ENCODE measurements at places on chromosomes 3 and 15.

- peak; percentile 19 for DNase-seq
These were observed 316.2 kb upstream of the UMPS start for GRCh38 chr3:124413989-124414598.

- DNase-seq = no peak
These were observed 28.0 kb upstream of the MNS1 start for GRCh38 chr15:56492791-56493555.

DNA sequence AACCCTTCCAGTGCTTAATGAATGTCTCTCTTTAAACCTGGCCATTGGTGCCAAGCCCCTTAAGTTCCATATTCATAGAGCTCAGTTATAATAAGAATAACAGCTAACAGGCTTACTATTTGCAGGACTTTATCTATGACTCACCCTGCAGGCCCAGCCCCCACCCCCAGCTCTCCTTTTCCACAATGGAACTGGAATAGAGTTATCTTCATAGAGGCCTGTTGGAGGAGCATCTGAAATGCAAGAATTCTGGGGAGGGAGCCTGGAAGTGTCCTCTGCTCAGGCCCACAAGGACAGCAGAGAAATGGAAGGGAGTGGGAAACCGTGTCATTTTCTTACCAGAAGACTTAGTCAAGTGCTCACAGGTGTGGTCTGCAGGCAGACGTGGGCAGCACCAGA, 52.8 kb downstream of the SEMA5B start:
- no peak for DNase-seq

DNA sequence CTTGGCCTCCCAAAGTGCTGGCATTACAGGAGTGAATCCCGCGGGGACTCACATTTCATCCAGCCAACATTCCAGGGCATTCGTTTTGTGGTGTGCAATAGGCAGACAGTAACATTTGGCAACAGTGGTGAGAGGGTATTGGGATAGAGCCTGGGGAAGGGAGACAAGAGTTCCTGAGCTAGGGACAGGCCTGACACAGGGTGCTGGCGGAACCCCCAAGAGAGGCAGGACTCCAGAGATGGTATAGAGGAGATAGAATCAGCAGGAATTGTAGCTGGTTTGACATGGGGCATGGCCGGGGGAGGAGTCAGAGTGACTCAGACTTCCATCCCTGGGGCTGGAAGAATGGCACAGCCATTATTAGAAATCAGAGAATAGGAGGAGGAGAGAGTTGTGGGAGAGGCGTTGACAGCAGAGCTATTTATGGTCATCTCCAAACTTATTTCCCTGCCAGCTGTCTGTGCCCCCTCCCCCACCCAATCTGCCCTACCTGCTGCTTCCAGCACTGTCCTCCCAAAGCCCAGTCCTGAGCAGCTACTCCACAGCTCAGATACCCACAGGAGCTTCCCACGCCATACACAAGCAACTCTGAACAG, 4.4 kb upstream of the IDH2 start:
- DNase-seq = no peak

GRCh38 chr3:140198242-140198641, 263.3 kb downstream of the CLSTN2 start:
- DNase-seq = no peak

DNA sequence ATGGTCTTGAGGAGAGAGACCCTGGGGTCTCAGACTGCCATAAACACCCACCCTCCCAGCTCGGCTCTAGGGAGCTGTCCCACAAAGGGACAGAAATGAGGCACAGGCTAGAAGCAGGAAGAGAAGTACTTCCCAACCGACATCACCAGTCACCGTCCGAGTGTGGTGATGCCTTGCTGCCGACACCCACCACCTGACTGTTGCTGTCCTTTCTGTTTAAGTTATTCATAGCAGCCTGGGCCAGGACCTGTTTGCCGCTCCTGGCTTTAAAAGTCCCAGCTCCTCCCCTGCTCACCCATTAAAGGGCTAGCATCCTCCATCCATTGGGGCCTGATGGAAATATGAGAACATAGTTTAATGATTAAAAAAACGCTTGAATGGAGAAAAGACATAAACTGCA, 13.2 kb upstream of the SPG11 start:
- no peak for DNase-seq

DNA sequence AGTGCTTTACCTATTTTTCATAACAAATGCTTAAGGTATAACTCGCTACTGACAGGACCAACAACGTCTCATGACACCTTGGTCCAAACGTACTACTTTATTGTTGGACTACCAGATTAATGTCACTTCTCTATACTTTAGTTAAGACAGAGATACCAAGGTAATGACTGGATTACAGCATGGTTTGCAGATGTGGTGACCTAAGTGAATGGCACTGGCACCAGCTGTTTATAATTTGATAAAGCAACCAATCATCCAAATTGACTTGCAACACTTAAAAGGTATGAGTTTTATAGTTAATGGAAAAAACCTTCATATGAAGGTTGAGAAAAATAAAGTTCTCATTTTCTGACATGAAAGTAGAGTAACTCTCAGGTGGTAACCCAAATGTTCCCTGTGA, 209.0 kb downstream of the NEK10 start:
- DNase-seq = no peak

DNA sequence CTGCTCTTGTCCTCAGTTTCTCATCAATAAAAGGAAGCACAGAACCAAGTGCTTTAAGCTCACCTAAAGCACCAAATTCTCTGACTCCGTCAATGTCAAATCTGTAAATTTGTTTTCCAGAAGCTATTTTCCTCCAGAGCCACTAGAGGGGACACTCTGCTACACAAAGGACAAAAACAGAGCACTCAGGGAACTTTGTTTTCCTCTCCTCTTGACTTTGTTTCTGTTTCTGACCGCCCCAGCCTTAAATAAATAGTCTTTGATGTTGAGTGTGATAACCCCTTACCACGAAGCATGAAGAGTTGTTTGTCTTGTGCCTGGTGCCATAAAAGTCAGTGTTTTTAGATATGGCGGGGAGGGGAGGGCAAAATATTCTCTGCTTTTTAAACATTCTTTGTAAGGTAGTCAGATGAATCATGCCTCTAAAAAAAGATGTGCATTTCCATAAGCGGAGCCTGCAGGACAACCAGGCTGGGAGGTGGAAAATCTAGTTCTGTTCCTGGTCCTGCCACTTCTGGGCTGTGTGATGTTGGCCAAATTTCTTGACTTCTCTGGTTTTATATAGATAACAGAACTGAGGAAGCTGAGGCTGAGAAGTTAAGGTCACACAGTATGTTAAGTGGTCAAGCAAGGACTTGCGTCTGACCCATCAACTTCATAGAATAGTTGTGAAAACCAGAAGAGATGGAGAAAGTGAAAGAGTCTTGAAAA, 7.3 kb upstream of the ZBTB38 start:
- DNase-seq = no peak

GRCh38 chr3:170154084-170154483, 27.4 kb downstream of the PHC3 start:
- DNase-seq = no peak

GRCh38 chr3:40779039-40779438, 254.3 kb downstream of the ZNF621 start:
- no peak for DNase-seq

GRCh38 chr3:127672429-127673190, at the start of gene ABTB1:
Gene ABTB1 (plus strand): TSS chr3:127672952. CDS start chr3:127673026, 74 bp downstream.
- no peak for DNase-seq

DNA sequence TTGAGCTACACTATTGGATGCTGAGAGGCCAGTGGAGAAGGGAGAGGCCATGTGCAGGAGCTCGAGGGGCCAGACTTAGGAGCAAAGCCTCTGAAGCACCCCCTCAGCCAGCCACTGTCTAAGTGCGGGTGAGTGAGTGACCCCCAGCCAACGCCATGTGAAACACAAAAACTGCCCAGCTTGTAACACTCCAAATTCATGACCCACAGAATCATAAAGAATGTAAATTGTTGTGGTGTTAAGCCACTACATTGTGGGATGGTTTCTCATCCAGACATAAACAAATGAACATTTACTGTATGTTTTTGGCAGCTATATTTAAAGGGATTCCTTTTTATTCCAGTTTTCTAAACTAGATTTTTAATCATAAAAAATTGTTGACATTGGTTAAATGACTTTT, 27.2 kb upstream of the TMEM158 start:
- DNase-seq = no peak

DNA sequence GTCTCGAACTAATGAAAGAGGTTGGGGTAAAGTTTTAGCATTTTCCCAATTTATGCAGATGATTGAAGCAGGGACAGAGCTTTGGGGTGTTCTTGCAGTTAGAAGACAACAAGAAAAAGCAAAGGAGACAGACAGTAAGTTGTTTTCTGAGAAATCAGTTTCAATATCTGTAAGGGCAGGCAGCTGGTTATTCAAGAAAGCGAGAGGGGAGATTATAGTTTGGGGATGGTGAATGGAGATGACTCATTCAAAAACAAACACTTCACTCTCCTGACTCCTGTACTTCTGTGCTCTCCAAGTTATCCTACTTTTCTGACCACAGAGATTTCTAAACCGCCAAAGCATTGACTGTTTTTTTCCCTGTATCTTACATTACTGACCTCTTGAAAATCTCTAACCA, 352.0 kb downstream of the GAP43 start:
- no peak for DNase-seq

DNA sequence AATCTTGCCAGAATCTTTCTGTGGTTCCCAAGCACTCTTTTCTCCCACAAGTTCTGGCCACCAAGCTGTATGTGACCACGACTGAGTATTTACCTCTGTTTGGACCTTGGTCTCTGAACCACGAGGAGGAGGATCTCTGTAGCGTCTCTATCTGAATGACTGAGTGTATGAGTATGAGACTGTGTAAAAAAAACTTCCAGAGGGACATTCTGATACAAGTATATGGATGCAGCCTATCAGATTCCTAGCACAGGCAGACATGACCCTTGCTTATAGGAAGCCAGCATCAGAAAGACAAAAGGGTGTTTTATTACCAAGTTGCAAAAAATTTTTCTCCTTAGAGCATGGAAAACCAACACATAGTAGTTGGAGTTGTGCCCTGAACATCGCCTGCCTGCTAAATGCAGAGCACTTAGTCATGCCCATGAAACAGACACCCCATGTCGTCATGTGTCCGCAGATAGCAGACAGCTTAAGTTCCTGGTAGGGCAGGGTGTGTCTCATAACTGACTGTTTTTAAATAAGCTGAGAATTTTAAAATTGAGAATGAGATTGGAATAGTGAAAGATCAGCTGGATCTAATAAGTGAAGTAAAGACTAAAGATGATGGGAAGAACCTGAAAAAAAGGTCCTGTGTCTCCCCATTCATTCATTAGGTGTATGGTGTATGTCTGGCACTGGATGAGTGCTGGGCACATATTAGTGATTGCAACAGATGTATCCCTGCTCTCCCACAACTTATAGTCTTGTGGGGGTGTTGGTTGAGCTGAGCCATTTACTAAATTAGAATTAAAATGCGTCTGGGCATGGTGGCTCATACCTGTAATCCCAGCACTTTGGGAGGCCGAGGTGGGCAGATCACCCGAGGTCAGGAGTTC, 30.9 kb downstream of the DAG1 start:
- DNase-seq = peak; percentile 47

- no peak for DNase-seq
These were observed 40.8 kb upstream of the IQCF6 start for GRCh38 chr3:51819709-51820406.

GRCh38 chr3:47251689-47252088, 30.9 kb downstream of the KIF9 start:
- no peak for DNase-seq

GRCh38 chr3:149018247-149018646, 26.9 kb downstream of the GYG1 start:
- no peak for DNase-seq

DNA sequence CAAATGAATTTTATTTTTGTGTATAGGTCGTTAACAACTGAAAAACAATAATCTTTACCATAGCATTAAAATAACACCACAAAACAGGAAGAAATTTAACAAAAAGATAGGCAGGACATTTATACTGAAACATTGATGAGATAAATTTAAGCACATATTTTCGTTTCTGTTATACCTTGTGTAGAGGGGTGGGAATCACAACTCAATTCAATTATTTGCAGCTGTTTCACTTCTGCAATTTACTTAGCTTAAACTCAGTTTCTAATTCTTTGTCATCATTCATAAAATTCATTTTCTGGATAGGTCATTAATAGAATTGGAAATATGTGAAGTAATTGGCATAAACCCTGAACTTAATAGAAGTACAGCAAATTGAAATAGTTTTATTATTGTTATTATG, 42.3 kb downstream of the TP63 start:
- no peak for DNase-seq

DNA sequence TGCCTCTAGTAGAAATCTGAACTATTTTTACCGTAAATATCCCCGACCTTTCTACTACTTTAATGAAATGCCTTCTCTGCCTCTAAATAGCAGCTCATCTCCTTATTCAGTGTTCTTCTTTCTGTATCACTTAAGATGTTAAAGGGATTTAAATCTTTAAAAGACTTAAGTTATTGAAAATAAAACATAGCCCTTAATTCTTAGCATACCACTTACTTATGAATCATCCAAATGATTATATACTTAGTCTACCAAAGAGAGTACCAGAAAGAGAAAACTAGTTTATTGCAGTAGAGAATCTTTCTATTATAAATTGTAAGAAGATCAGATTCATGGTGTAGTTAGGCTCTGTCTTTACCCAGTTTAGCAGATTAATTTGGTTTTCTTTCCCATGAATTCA, 802.0 kb downstream of the TBL1XR1 start:
- no peak for DNase-seq

GRCh38 chr3:95399585-95399984, 1336.7 kb downstream of the NSUN3 start:
- DNase-seq = no peak

GRCh38 chr15:52491472-52491871, 37.2 kb downstream of the MYO5A start:
- DNase-seq = peak; percentile 91

GRCh38 chr3:177410730-177411129, 213.4 kb upstream of the TBL1XR1 start:
- peak; percentile 19 for DNase-seq

DNA sequence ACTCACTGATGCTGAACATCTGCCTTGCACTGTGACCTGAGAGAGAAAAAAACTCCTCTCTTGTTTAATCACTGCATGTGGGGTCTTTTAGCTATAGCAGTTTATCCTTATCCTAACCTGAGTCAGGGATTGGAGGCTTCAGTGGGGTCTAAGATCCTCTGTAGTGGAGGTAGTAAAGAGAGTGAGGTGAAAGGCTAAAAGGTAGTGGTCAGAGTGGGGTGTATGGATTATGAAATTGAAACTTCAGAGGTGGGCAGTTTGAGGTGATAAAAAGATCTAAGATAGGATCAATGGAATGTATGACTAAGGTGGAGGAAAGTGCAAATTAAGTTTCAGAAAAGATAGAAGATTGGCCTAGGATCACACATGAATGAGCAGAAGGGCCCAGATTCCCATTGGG, 36.5 kb downstream of the DET1 start:
- no peak for DNase-seq

DNA sequence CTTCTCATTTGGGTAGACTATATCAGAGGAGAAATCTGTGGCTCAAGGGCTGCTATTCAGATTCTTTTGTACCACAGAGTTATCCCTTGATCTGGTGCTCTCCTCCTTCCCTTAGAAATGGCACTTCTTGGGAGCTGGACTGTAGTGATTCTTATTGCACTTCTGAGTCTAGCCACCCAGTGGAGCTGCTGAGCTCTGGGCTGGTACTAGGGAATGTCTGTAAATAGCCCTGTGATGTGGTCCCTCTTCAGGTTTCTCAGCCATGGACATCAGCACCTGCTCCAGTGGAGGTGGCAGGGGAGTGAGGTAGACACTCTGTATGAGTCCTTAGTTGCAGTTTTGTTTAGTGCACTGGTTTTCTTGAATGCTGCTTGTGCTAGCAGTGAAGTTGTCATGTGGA, 1292.6 kb downstream of the SI start:
- no peak for DNase-seq
